ENCODE measurements at places on chromosomes 4 and X. TPM values are rescaled to one million over a fixed set of nuclear protein-coding genes. Genes with fewer than 3 reads are reported as not detected.

- DNase-seq: no peak
These were observed 514.4 kb downstream of the RPA4 start for GRCh38 chrX:97398030-97398551.

GRCh38 chrX:32268207-32268606 lies 943.1 kb downstream of the DMD start:
- DNase-seq: no peak

DNA sequence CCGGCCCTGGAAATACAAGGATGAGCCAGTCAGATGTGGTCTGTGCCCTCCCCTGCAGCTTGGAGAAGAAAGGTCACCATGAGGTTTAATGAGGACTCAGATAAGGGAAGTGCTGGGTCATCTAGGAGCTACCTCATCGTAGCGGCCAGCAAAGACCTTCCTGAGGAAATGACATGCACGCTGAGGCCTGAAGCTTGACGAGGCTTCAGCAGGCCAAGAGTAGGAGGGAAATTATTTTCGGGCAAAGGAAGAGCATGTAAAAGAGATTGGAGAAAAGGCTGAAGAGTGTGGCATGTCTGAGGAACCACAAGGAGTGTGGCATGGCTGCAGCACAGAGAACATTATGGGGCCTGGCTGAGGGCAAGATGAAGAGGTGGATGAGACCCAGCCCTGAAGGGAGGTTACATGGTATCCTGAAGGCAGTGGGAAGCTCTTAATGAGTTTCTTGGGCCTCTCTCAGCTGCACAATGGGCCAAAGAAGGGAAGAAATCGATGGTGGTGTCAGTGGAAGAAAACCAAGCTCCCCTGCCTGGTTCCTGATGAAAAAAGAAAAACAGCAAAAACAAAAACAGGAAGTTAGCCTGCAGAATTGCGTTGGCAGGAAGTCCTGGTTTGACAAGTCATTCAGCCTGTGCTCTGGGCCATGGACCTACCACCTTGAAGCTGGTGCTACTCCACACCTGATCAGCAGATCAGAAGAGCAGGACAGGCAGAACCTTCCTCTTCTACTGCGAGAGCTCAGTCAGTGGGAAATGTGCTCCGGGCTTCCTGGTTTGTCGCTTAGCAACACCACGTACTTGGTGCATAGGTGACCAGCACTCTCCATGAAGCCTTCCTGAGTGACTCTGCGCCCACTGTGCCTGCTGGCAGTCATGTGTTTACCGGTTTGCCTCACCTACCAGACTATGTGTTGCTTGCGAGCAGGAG lies 134.5 kb upstream of the KLF3 start:
- no peak for DNase-seq

- DNase-seq: no peak
These were observed 121.7 kb downstream of the RBM47 start for GRCh38 chr4:40507977-40508376.

The XPNPEP2 gene
- total RNA-seq: 0.21 TPM
